ENCODE measurements at places on chromosomes 16 and 17.
A peak's percentile ranks its signal among the peaks of the same experiment; 100 is the strongest.

DNA sequence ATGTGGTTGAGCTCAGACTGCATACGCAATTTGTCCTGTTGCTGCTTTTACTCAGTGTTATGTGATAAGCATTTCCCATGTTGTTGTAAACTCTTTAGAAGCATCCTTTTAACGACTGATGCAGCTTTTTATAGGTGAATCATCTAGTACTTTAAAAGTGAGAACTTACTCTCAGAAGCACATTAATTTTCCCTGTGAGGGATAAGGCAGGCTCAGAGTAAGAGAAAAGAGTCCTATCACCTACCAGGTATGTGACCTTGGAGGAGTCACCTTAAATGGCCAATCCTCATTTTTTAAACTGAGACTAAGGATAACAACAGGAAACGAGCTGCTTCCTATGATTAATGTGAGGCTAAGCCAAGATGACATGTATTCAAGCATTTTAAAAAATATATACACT is 34.4 kb upstream of the GAN start:
- DNase-seq = no peak

- no peak for DNase-seq
These were observed 16.7 kb upstream of the ERN2 start for GRCh38 chr16:23729503-23730424.

DNA sequence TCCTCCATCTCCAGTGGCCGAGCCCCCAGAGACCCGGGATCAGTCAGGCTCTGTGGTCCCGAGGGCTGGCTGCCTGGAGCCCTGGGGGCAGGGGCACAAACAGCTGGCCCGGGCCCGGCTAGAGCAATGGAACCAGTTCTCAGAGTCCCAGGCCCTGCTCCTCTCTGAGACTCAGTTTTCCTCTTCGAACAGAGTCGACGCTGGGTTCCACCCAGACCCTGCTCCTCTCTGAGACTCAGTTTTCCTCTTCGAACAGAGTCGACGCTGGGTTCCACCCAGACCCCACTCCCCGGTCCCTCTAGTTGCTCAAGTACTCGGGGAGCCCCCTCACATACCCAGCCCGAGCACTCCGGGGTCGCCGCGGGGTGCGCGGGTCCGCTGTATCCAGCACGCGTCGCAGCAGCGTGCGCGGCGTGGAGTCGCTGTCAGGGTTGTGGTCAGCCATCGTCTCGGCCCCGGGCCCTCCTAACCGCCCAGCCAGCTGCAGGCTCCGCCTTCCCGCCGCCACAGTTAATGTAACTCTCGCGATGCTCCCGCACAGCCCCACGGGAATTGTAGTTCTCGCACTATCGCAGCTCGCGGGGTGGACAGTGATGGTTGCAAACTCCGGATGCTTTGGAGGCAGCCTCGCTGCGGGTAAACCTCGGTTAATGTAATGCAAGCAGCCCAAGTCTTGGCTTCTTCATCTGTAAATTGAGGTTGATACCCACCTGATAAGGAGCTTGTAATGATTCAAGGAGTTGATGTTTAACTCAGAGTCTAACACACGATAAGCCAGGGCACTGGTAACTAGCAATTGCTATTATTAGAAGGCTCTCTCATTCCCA is 8.5 kb upstream of the THAP11 start:
- peak; percentile 96 for DNase-seq

DNA sequence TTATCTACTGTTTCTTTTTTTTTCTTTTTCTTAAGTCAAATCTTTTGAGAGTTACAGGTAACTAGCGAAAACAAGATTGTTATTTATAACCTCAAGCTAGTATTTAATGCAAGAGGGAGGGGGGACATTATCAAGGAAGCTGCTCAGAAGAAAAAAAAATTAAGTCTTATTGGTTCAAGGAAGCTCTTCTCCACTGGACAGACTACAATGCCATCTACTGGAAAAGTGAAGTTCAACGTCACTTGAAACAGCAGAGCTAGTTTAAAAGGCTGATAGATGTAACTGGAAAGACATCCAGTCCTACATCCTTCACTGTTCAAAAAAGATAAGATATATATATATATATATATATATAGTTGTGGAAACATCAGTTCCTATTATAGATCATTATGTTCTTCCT is 418.0 kb upstream of the PSMD7 start:
- peak; percentile 17 for DNase-seq

DNA sequence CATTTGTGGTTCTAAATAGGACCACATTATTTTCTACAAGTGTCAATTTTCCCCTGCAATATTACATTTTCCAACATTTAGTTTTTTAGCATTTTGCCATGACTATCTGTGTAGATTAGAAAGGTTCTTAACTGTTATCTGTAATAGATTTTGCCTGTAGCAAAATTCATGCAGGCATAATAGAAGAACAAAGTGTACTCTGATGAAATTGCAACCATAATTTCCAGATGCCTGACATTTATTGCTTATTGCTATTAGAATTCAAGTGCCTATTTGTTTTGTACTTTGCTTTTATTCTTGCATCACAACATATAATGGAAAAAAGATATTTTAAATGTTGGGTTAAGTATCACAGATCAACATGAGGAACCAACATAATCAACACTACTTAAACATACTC is 337.7 kb downstream of the TOX3 start:
- DNase-seq = no peak

- peak; percentile 14 for DNase-seq
These were observed 9.2 kb downstream of the KRT33B start for GRCh38 chr17:41360296-41360995.

GRCh38 chr16:79081297-79082066 is 519.1 kb downstream of the MAF start:
- no peak for DNase-seq

GRCh38 chr17:3222505-3222904 is 15.0 kb downstream of the OR1A1 start:
- no peak for DNase-seq

DNA sequence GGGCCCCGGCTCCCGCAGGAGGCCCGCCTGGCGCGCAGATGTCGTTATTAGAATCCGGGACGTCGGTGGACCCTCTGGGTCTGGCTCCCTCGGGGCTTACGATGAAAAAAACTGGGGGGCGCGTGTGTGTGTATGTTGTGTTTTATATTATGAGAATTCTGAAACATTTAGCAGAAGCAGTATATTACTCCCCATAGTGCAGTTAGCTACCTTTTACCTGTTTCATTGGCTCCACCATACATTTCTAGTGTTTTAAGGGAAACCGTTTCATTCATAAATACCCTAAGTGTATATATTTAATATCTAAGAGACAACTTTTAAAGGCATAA is 486 bp upstream of the DNAJA2 start:
- no peak for DNase-seq

GRCh38 chr16:54654429-54654828 is 276.2 kb upstream of the IRX5 start:
- DNase-seq = no peak

GRCh38 chr17:77471984-77472461 is 331.3 kb downstream of the SEC14L1 start:
- no peak for DNase-seq

DNA sequence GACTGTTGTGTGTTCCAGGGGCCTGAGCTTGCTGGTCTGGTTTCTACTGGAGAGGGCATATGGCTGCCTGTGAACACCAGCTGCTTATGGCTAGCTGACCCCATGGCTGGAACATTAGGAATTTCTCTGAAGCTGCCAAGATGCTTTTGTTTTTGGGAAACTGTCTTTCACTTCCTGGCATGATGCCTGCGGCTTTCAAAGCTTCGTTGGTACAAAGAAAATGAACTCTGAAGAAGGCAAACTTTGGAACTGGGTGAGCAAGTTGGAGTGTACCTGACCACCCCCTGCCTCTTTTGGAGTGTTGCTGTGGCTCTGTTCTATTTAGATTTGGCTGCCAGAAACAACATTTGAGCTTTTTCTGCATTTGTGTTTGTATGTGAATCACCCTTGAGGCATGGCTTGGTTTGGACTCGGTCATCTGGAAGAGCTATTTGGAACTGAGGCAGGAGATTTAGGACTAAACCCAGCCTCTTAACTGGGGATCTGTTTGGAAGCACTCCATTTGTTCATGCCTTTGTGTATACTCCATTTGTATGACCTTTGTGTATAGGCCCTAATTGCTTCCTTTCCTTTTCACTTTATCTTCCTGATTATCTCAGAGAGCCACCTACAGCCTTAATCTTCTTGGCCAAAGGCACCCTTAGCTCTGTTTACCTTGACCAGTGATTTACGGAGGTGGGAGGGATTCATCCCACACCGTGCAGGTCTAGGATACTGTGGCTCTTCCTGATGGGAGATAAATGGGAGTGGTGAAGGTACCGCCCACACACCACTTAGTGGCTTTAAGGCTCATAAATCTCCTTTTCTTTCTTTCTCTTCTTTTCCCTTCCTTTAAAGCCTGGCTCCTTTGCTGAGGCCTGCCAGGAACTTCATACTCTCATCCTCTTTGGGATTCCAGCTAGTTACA is 7.3 kb upstream of the CPHXL start:
- peak; percentile 29 for DNase-seq

DNA sequence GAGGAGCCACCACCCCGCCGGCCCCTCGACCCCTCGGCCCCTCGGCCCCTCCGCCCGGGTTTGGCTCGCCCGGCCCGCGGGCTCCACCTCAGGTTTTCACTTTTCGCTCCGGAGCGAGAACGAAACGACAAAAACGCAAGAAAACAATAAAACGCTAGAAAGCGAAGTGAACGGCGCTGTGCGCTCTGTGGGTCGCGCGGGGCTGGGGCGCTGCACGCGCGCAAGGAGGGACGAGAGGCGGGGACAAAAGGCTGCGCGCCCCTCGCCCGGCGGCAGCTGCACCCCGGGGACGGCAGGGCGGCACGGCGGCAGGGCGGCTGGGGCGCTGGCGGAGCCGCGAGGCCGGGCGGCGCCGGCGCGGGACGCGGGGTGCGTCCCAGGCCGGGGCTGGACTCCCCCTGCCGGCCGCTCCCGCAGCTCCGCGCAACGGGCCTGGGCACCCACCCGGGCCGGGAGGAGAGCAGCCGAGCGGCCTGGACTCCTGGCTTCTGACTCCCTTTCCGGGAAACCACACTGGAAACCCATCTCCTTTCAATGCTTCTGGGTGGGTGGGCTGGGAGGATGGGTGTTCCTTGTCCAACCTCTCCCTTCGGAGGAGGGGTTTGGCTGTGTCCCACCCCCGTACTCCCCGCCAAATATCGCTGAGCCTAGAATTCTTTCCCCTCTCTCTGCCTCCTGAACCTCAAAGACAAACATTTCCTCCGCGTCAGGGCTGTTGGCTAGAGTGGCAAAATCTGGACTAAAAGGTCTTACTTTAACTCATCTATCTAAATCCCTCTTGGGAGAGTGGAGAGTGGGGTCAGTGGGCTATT is 9.9 kb downstream of the TBX2 start:
- DNase-seq = peak; percentile 76

- DNase-seq = no peak
These were observed 1.2 kb upstream of the GRB7 start for GRCh38 chr17:39736319-39737165.

GRCh38 chr16:68447653-68448359 is 502 bp downstream of the SMPD3 start:
- DNase-seq = no peak

- no peak for DNase-seq
These were observed 3.5 kb upstream of the RNF222 start for GRCh38 chr17:8401107-8401506.

DNA sequence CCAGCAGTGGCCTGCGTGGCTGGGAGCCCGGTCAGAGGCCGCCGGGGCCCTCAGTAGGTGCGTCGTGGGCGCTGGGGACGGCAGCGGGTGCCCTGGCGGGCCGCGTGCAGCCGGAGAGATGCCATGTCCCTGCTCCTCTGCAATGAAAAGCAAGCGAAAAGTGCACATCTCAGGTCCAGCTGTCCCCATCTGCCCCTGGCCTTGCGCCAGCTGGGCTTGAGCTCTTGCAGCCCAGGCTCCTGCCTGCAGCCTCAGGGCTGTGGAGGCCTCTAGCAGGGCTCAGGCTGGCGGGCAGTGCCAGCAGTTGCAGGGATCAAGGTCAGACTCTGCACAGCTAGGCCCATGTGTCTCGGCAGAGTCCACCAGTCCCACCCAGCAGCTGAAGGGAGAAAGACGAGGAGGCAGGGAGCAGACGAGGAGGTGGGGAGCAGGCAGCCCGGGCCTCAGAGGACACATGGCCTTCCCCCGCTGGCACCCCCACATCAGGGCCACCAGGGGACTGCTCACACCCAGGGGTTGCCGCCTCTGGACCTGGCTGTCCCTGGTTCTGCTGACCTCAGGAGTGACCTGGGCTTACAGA is 11.2 kb downstream of the SLC16A3 start:
- no peak for DNase-seq

DNA sequence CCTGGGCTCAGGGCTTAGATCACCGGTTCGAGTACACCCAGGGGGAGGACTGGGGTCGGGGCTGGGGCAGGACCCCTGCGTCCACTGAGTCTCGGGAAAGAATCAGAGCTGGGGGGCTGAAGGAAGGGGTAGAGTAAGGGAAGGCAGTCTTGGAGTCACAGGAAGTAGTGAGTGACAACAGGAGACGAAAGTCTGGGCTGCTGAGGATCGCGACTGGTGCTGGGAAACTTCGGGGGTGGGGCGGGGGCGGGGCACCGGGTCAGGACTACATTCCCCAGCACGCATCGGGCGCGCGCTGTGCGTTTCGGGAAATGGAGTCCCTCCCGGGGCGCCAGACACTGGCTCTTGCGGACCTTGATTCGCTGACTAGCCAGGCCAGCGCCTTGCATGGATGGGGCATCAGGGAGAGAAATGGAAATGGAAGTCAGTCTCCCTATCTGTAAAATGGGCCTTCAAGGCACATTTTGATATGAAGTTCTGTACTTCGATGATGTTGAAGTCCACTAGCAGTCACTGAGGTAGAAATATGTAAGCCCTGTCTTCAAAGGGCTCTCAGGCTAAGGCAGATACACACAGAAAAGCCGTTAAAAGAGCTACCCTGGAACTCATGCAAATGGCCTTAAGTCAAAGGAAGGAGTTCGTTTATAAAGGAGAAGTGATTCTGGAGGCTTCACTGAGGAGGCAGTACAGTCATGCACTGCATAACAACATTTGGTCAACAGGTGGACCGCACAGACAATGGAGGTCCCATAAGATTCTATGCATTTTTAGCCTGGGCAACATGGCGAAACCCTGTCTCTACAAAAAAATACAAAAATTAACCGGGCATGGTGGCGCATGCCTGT is 697 bp downstream of the CTF1 start:
- DNase-seq = peak; percentile 92

DNA sequence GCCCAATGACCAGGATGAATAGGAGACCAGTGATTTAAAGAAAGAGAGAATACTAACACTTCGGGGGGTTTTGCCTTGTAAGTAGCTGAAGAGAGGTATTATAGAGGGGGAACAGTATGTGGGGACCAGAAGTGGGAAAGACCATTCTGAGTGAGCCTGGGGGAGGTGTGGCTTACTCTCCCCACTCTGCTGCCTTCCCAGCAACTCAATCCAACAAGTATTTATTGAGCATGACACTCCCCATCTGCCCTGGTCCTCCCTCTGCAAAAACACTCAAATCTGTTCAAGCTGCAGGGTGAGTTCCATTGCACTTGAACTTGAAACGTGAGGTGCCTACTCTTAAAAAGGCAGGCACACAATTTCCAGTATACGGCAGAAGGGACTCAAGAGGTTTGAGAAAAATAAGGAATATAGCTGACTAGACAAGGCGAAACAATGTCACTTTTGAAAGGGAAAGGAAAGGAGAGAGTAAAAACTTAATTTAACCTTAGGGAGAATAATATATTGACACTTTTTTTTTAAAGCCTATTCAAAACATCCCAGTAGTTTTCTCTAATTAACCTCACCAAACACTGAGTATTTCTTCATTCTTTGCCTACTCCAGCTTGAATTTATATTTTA is 8.2 kb downstream of the FAM117A start:
- DNase-seq = no peak

All from hepatic stellate cell (primary cell).